ENCODE measurements at places on chromosomes 12 and 14.
A peak's percentile ranks its signal among the peaks of the same experiment; 100 is the strongest.

- no peak for DNase-seq
- H3K27ac ChIP-seq, result no peak overlapping the region
- no peaks in the 10 kb centered on the region for H3K27me3 ChIP-seq
- peaks cover 2% of the 10 kb centered on the region for H3K36me3 ChIP-seq
- no peak overlapping the region for H3K4me3 ChIP-seq
- peaks cover 7% of the 10 kb centered on the region for H3K4me1 ChIP-seq
These were observed 42.9 kb upstream of the AP4S1 start for GRCh38 chr14:30982533-30982932.

DNA sequence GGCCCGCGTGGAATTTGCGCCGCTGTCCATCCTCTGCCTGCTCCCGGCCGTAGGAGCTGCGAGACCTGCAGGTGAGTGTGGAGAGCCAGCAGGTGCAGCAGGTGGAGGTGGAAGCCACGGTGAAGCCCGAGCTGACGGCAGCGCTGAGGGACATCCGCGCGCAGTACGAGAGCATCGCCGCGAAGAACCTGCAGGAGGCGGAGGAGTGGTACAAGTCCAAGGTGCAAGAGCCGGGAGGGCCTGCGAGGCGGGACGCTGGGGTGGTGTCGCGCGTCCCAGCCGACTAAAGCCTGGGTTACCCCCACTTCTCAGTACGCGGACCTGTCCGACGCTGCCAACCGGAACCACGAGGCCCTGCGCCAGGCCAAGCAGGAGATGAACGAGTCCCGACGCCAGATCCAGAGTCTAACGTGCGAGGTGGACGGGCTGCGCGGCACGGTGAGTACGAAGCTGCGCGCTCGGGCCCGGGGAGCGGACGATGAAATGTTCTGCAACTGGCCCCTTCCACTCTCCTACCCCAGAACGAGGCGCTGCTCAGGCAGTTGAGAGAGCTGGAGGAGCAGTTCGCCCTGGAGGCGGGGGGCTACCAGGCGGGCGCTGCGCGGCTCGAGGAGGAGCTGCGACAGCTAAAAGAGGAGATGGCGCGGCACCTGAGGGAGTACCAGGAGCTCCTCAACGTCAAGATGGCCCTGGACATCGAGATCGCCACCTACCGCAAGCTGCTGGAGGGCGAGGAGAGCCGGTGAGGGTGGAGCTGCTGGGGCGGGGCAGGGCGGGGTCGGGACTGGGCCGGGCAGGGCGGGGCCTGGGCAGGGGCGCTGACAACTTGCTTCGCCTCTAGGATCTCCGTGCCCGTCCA lies 2.1 kb downstream of the PRPH start:
- H3K27ac ChIP-seq, result no peak overlapping the region
- H3K36me3 ChIP-seq, result no peaks in the 10 kb centered on the region
- peak overlapping the region; percentile 56 for H3K4me3 ChIP-seq
- no peak for DNase-seq

DNA sequence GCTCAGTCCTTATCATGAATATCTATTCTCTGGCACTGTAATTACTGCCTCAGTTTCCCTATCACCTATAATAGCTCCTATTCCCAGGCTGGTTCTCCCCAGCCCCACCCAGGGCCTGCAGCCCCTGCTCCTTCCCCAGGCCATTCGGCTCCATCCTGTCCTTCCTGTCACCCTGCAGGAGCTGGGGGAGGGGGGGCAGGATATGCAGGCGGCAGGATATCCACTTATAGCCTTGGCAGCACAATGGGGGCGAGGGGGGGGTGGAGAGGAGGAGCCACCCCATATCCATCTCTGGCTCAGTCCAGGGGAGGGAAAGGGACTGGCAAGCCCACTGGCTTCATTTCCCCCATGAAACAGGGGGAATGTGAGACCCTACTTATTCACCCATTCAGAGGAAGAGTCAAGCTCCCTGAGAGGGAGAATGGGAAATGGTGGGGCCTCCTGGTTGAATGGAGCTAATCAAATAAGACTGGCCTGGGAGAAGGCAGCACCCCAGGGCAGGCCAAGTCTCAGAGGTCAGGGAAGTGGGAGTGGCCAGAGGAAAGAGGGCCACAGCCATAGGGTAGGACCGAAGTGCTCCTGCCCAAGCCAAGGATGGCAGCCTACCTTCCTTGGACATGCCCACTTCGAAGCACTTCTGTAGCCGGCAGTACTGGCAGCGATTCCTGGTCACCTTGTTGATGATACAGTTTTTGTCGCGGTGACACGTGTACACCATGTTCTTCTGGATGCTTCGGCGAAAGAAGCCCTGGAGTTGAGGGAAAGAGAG lies 7.8 kb upstream of the ITGB7 start:
- DNase-seq, result no peak
- H3K27ac ChIP-seq, result no peak overlapping the region
- H3K27me3 ChIP-seq, result no peaks in the 10 kb centered on the region
- no peak overlapping the region for H3K4me3 ChIP-seq
- H3K36me3 ChIP-seq, result peaks cover 18% of the 10 kb centered on the region
- H3K4me1 ChIP-seq, result peaks cover 42% of the 10 kb centered on the region

GRCh38 chr14:87152693-87153092 lies 840.3 kb downstream of the GALC start:
- no peaks in the 10 kb centered on the region for H3K36me3 ChIP-seq
- no peak overlapping the region for H3K4me3 ChIP-seq
- peaks cover 41% of the 10 kb centered on the region for H3K4me1 ChIP-seq
- H3K27me3 ChIP-seq, result no peaks in the 10 kb centered on the region
- H3K27ac ChIP-seq, result no peak overlapping the region
- DNase-seq, result no peak

GRCh38 chr12:3670083-3670620 lies 82.8 kb downstream of the CRACR2A start:
- DNase-seq, result no peak
- no peaks in the 10 kb centered on the region for H3K4me1 ChIP-seq
- H3K27ac ChIP-seq, result no peak overlapping the region
- H3K36me3 ChIP-seq, result no peaks in the 10 kb centered on the region
- no peak overlapping the region for H3K4me3 ChIP-seq

GRCh38 chr14:98964171-98964570 lies 307.8 kb downstream of the BCL11B start:
- DNase-seq, result no peak
- peaks cover 14% of the 10 kb centered on the region for H3K4me1 ChIP-seq
- H3K36me3 ChIP-seq, result no peaks in the 10 kb centered on the region
- H3K4me3 ChIP-seq, result no peak overlapping the region

GRCh38 chr12:5516371-5517241 lies 84.7 kb downstream of the NTF3 start:
- peaks cover 5% of the 10 kb centered on the region for H3K4me1 ChIP-seq
- H3K27ac ChIP-seq, result no peak overlapping the region

Data from mesothelial cell of epicardium (in vitro differentiated cells).